T-cell (primary cell): ENCODE measurements at places on chromosomes 12 and 14. TPM values are rescaled to one million over a fixed set of nuclear protein-coding genes. Genes with fewer than 3 reads are reported as not detected.

SERPINA5 gene
- 0.99 TPM for total RNA-seq

RAPGEF3 gene
- total RNA-seq = 0.98 TPM

SLCO1C1 gene
- not detected for total RNA-seq

ARMH4 gene
- not detected for total RNA-seq

KRT80 gene
- total RNA-seq = 0.12 TPM

VRTN gene
- 0.09 TPM for total RNA-seq

C14orf39 gene
- total RNA-seq = not detected

NEUROD4 gene
- not detected for total RNA-seq

PRR4 gene
- total RNA-seq = 2.2 TPM

DNA sequence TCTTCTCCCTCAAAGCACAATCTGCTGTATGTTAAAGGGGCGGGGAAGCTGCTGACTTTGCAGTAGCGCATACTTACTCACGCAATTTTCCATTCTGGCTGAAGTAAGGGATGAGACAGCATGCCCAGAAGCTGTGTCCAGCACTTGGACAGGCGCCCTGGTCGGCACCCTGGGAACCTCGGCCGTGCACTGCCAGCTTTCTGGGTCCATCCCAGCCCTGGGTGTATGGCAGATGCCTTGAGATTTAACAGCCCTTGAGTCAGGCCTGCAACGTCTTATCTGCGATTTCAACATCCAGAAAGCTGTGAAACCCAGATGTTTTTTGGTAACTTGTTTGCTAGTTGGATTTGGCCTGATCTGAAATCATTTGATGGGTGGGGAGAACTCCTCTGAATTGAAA lies 16.1 kb downstream of the EML1 start:
- no peak overlapping the region for H3K4me3 ChIP-seq
- DNase-seq = no peak
- H3K27ac ChIP-seq = no peak overlapping the region
- H3K36me3 ChIP-seq = no peaks in the 10 kb centered on the region
- no peaks in the 10 kb centered on the region for H3K27me3 ChIP-seq
- H3K4me1 ChIP-seq = no peaks in the 10 kb centered on the region

DNA sequence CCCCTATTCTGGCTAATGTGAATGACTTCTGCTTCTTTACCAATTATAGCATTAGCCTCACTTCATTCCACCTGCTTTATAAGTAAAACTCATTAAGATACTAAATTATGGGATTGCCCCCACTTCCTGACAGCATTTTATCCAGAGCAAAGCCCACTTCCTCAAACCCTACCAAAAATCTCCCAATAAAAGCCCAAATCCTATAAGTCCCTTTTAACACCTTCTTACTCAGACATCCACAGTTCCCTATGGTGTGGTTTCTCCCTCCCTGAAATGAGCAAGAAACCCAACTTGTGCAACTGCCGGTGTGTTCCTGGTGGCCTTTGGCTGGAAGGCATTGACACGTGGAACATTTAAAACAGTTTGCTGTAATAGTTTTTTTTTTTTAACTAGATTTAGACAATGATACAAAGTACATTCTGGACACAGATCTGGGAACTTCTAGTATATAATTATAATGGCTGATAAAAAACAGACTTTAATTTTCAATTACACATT lies 53.1 kb downstream of the BRMS1L start:
- H3K4me3 ChIP-seq = no peak overlapping the region
- H3K36me3 ChIP-seq = no peaks in the 10 kb centered on the region
- no peak for DNase-seq
- no peak overlapping the region for H3K27ac ChIP-seq

GRCh38 chr14:76647697-76648298 lies 113.5 kb upstream of the VASH1 start:
- H3K27ac ChIP-seq = no peak overlapping the region
- H3K36me3 ChIP-seq = no peaks in the 10 kb centered on the region
- no peak for DNase-seq
- no peak overlapping the region for H3K4me3 ChIP-seq

DNA sequence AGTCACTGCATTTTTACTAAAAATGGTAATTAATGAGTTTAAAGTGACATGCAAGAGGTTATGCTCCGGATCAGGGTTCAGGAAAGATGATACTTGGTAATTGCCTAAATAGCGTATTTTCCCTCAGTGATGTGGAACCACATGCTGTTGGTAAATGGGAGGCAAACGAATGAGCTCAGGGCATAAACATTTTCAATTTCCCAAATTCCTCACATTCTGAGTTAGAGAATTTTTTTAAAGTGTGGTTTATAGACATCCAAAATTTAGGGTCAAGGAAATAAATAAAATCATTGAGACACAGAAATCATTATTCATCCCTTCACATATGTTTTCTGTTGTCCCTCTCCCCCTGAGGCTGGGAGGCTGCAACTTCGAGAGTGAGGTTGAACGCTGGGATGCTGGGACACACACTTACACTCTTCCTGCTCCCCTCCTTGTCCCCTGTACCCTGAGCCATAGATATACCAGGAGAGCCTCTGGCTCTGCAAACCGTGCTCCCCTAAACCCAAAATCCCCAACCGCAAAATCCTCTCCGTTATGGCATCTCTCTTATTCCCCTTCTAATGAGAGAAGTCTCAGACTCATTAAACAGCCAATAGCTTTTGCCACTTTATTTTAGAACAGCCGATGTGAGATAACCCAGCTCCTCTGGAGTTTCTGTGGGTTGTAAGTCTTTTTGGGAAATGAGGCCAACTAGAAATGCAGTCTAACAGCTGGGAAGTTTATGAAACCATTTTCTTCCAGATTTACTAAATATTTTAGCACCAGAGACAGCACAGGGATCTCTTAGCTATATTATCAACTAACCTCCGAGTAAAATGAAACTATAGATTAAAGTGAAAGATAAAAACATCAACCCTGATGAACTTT lies 21.4 kb upstream of the ADGRD1 start:
- H3K27me3 ChIP-seq = peaks cover 40% of the 10 kb centered on the region
- H3K36me3 ChIP-seq = no peaks in the 10 kb centered on the region
- no peaks in the 10 kb centered on the region for H3K4me1 ChIP-seq

- peak; percentile 67 for DNase-seq
- H3K4me1 ChIP-seq = no peaks in the 10 kb centered on the region
- H3K4me3 ChIP-seq = no peak overlapping the region
- H3K27me3 ChIP-seq = peaks cover 24% of the 10 kb centered on the region
- H3K36me3 ChIP-seq = no peaks in the 10 kb centered on the region
Observed at GRCh38 chr14:74608959-74609611, 3.0 kb downstream of the LTBP2 start.

DNA sequence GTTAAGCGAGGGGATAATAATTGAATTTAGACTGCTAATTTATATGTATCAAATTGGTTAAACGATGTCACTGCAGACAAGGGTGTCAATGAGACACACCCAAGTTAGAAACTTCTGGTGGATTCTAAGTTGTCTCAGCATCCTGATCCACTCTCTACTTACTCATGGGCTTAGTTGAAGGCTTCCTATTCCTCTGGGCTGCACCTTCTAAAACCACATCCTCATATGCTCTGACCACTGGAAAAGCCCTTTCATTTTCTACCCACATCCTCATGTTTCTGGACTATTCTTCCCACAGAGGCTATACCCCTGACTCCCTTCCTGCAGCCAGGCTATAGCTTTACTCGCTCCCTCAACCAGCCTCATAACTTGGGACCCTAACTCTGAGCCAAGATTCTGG lies 493.8 kb downstream of the VRK1 start:
- no peaks in the 10 kb centered on the region for H3K27me3 ChIP-seq
- no peaks in the 10 kb centered on the region for H3K36me3 ChIP-seq
- H3K4me1 ChIP-seq = no peaks in the 10 kb centered on the region

DNA sequence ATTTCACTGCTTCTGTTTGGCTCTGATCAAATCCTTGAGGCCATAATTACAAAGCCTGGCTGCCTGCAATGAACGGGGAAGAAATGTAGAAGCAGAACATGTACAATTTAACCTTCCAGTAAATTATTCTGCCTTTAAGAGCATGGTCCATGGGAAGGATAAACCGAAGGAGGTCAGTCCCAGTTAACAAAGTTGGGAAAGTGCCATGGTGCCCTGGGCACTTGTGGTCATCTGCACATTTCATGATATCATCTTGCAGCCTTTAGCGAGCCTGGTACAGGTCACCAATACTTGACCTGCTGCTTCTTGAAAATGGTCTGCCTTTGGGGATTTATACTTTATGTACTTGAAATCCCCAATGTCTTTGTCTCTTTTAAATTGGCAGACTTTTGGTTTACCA lies 175.9 kb upstream of the KITLG start:
- no peak overlapping the region for H3K27ac ChIP-seq
- H3K36me3 ChIP-seq = no peaks in the 10 kb centered on the region
- H3K4me1 ChIP-seq = no peaks in the 10 kb centered on the region

DNA sequence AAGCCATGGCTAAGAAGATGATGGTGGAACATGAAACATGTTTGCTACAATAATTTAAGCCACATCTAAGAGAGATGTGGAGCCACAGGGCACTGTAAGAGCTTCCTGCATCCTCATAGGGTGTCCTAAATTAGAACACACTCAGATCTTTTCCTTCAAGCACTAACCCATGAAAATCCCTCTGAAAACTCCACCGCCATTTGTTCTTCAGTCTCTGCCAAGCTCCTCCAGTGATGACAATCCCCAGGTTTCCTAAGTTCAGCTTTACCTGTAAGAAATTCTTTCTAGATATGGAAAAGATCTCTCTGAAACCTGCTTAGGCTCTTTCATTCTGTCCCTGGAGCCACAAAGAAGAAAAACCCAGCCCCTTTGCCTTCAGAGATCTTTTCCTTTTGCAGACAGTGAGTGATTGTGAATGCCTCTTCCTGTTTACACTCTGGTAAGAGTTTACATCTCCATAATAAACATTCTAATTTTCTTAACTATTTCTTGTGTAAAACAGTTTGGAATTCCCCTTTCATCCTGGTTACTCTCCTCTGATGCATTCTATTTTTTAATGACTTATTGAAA lies 907.2 kb downstream of the VRK1 start:
- peak overlapping the region; percentile 77 for H3K27ac ChIP-seq
- DNase-seq = no peak
- H3K27me3 ChIP-seq = no peaks in the 10 kb centered on the region

DNA sequence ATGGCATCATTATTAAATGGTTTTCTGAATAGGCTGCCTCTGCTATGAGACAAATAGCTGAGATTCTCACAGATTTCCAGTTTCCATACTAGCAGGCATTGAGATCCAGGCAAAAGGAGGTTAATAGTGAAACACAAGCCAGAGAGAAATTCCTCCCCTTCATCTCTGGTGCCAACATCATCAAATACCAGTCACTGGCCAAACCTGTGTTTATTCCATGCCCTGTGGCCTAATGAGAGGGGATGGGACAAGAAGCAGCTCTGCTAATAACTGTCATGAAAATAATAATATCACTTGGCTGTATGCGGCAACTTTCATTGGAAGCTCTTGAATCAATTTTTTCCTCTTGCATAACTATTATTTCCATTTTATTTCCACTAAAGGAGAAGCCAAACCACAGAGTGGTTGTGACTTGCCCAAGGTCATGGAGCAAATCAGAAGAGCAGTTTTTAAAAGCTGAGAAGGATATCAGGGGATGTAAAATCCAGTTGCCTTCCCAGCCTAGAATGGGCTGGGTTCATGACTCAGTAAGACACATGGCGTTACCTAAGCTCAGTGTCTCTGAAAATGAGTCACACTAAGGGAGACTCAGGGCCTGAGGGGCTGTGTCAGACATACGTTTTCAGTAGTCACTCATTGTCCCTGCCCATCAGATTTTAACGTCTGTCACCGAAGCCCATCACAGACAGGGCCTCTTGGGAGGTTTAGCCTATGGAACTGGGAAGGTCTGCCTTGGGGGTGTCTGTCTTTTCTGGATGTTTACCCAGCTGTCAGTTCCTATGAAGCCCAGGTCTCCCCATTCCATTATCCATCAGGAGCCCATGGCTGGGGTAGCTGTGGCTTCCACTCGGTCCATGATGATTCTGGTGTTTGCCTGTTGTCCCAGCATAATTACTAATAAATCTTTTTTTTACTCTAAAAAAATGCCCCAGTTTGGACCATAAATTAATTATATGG lies 208.8 kb upstream of the EEA1 start:
- H3K36me3 ChIP-seq = peaks cover 3% of the 10 kb centered on the region
- H3K4me3 ChIP-seq = no peak overlapping the region
- no peak for DNase-seq
- no peaks in the 10 kb centered on the region for H3K27me3 ChIP-seq

DNA sequence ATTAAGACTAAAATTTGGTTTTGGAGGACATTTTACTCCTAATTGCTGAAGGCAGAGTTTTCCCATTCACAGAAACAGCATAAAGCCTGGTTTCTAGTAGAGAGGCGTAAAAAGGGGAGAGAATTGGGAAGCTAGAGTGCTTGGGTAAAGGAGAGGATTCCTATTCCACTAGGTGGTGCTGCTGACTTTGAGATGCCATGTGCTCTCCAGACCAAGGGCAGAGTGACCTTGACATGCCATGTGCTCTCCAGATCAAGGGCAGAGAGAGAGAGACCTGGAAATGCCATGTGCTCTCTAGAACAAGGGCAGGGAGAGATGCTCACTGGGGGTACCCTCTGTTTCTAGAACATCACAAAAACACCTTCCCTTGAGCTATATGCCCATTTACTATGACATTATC lies 176.2 kb upstream of the PDZRN4 start:
- no peak overlapping the region for H3K4me3 ChIP-seq
- no peaks in the 10 kb centered on the region for H3K27me3 ChIP-seq
- no peak for DNase-seq
- H3K36me3 ChIP-seq = no peaks in the 10 kb centered on the region
- no peak overlapping the region for H3K27ac ChIP-seq

DNA sequence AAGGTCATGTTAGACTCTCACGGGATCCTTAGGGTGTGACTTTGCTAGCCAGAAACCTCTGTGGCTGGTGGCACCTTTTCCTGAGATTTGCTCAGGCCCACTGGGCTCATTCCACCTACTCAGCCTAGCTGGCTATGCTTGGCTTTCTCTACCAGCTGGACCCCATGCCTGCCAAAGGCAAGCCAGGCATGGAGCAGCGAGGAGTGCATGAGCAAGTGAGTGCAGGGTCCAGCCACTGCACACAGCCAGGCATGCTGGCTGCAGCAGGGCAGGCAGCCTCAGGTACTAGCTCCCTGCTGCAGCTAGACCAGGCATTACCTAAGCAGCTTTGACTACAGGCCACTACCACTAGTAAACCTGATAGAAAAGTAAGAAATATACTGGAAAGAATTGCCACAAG lies 29.7 kb upstream of the PAPLN start:
- DNase-seq = no peak
- no peaks in the 10 kb centered on the region for H3K27me3 ChIP-seq
- peaks cover 76% of the 10 kb centered on the region for H3K36me3 ChIP-seq
- H3K4me1 ChIP-seq = no peaks in the 10 kb centered on the region
- H3K27ac ChIP-seq = no peak overlapping the region

GRCh38 chr12:67803278-67803993 lies 154.9 kb downstream of the DYRK2 start:
- H3K4me1 ChIP-seq = peaks cover 8% of the 10 kb centered on the region
- DNase-seq = no peak
- no peak overlapping the region for H3K27ac ChIP-seq
